PC-9 (cell line): ENCODE measurements at places on chromosomes 1 and 21. TPM values are rescaled to one million over a fixed set of nuclear protein-coding genes. Genes with fewer than 3 reads are reported as not detected.

Gene F13B
- total RNA-seq, result not detected in 2 replicates

DNA sequence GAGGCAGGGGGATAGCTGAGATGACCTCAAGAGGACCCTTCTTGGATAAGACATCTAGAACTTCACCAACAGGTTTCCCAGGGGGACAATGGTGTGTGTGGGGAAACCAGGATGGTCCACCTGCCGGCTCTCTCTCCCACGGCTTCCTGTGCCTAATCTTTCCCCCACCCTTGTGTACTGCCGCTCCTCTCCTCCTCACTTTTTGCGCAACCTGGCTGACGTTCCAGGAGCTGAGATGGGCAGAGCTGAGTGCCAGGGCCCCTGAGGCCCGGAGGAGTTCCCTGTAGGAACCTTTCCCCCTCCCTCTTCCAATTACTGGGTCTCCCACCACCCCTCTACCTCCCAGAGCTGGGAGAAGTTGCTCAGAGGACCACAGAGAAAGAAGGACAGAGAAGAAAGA, 6.9 kb downstream of the SLC26A9 start:
- DNase-seq, result no peak

DNA sequence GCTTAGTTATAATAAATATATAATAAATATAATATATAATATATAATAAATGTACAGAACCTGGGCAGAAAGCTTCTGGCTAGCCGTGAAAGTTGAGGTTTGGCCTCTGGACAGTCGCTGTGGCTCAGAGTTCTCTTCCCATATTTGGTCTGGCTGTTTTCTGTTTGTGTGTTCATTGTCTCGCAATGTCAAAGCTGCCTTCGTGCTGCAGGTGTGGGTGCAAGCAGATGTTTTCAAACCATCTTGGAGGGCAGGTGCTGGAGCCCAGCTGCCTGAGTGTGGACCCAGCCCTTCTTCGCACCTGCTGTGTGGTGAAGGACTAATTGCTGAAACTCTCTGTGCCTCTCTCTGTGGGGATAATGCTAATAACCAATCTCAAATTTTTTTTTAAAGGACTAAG, 3.6 kb upstream of the CSTB start:
- DNase-seq, result no peak

GRCh38 chr1:155892796-155893195, 18.4 kb downstream of the RIT1 start:
- peak; percentile 31 for DNase-seq

- no peak for DNase-seq
Measured at GRCh38 chr1:154735061-154735803, 127.2 kb upstream of the ADAR start.

DNA sequence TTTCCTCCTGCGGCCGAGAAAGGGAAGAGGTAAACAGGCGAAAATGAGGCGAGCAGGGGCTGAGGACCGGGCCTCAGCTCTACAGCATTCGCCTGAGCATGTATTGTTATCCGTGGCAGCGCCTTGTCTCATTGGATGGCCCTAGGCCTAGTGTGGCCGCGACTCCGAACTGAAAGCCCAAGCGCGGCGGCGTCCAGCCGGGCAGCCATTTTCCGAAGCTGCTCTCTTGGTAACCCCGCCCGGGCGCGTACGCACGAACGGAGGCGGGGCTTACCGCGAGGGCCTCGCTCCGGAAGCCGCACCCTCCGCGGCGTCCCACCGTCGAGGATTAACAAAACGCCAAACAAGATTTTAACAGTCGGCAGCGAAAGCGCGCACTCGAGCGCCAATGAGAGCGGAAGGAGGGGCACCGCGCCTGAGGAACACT, 797 bp upstream of the USP1 start:
- DNase-seq, result no peak

DNA sequence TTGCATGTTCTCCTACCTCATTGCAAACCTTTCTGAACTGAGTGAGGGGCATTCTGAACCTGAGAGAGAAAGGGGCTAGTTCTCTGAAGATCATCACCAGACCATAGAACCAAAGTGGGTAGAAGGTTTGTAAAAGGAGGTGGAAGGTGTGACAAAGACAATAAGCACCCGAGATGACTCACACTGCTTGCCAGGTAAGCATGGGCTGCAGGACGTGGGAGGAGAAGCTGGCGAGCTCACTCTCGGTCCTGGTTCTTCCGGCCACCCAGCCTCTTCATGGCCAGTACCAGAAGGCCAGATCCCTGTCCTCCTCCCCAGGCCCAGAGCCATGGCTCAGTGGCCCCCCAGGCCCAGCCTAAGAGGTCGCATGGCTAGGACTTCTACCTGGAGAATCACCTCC, 128.3 kb downstream of the TMEM53 start:
- DNase-seq, result peak; percentile 83

DNA sequence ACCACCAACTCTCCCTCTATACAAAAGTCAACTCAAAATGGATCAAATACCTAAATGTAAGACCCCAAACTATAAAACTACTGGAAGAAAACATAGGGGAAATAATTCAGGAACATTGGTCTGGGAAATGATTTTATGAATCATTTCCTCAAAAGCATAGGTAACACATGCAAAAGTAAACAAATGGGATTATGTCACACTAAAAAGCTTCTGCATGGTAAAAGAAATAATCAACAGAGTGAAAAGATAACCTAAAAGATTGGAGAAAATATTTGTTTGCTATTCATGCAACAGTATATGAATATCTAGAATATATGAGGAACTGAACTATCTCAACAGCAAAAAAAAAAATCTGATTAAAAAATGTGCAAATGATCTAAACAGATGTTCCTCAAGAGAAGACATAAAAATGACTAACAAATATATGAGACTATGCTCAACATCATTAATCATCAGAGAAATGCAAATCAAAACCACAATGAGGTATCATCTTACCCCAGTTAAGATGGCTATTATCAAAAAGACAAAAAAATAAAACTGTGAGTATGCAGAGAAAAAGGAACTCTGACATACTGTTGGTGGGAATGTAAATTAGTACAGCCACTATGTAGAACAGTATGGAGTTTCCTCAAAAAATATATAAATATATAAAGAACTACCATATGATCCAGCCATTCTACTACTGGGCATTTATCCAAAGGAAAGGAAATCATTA, 47.8 kb downstream of the VCAM1 start:
- DNase-seq, result no peak

GRCh38 chr1:54500107-54500431, 48.0 kb upstream of the ACOT11 start:
- no peak for DNase-seq

Gene NBPF6
- total RNA-seq, result 0.94 TPM in 1 of 2 replicates, not detected in the other

Gene PIK3R3
- total RNA-seq, result 19.6 and 44.2 TPM in 2 replicates
